ENCODE measurements at places on chromosomes 1 and 21. TPM values are rescaled to one million over a fixed set of nuclear protein-coding genes. Genes with fewer than 3 reads are reported as not detected.

Gene ATP1A2
- total RNA-seq, result 401 TPM

Gene LMX1A
- 0.11 TPM for total RNA-seq

GRCh38 chr1:212692774-212693644 lies 6.6 kb downstream of the BATF3 start:
- H3K27me3 ChIP-seq, result peaks cover 39% of the 10 kb centered on the region
- no peaks in the 10 kb centered on the region for H3K36me3 ChIP-seq
- H3K27ac ChIP-seq, result no peak overlapping the region

DNA sequence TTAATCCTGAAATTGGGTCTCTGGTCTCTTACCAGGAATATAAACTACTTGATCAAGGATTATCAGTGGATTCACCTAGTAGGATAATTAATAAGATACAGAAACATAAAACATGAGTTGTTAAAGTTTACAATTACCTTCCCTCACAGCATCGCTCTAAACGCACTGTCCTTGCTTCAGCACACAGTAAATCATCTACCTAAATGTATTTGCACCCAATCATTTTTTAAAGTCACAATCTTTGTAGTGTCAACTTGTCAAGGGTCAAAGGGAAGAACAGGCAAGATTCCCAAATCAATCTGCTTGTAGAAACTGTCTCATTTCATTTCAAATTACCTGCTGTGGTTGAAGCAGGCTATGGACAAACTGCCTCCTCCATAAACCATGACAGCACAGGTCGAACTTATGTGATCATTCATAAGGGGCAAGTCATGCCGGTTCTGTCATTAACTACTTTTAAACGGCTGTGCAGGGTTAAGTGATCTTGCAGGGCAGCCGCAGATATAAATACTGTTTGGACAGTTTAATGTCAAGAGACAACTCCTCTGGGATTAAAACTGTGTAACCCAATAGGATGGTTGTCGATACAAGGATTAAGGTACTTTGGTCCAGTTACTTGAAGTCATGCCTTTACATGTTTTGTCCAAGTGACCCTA lies 93.6 kb downstream of the ZNF281 start:
- H3K36me3 ChIP-seq, result no peaks in the 10 kb centered on the region
- H3K4me1 ChIP-seq, result no peaks in the 10 kb centered on the region
- H3K4me3 ChIP-seq, result no peak overlapping the region
- H3K27ac ChIP-seq, result no peak overlapping the region

GRCh38 chr1:8813016-8813763 lies 4.2 kb downstream of the RERE start:
- no peaks in the 10 kb centered on the region for H3K27me3 ChIP-seq

GRCh38 chr21:33411949-33412430 lies 8.8 kb downstream of the IFNGR2 start:
- no peaks in the 10 kb centered on the region for H3K27me3 ChIP-seq
- no peak overlapping the region for H3K27ac ChIP-seq
- H3K36me3 ChIP-seq, result peaks cover 26% of the 10 kb centered on the region
- DNase-seq, result no peak
- H3K4me1 ChIP-seq, result peaks cover 32% of the 10 kb centered on the region

DNA sequence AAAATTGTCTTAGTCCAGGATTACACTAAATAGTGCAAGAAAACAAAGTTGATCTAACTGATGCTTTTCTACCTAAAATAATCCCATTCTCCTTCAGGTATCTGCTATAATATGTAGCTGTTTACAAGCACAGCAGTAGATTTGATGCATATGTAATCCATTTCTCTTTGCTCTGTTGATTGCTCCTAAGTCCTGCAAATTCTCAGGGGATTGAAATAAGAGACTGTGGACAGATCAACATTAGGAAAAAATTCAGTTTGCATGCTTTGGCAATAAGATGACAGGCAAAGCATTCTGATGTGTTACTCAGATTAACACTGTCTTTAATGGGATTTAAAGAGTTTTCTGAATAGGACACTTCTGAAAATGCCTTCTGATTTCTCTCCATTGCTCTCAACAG lies 34.7 kb downstream of the RNF11 start:
- no peak overlapping the region for H3K27ac ChIP-seq
- peaks cover 56% of the 10 kb centered on the region for H3K4me1 ChIP-seq
- DNase-seq, result no peak
- peaks cover 26% of the 10 kb centered on the region for H3K36me3 ChIP-seq
- H3K4me3 ChIP-seq, result no peak overlapping the region

- no peaks in the 10 kb centered on the region for H3K27me3 ChIP-seq
- H3K4me3 ChIP-seq, result no peak overlapping the region
- H3K27ac ChIP-seq, result no peak overlapping the region
- peaks cover 46% of the 10 kb centered on the region for H3K36me3 ChIP-seq
- no peak for DNase-seq
These were observed 153.8 kb downstream of the ADGRL2 start for GRCh38 chr1:81954534-81955020.

GRCh38 chr21:39580744-39581143 lies 32.0 kb upstream of the B3GALT5 start:
- H3K27me3 ChIP-seq, result no peaks in the 10 kb centered on the region
- DNase-seq, result no peak
- no peak overlapping the region for H3K4me3 ChIP-seq
- peaks cover 8% of the 10 kb centered on the region for H3K4me1 ChIP-seq
- H3K36me3 ChIP-seq, result no peaks in the 10 kb centered on the region
- no peak overlapping the region for H3K27ac ChIP-seq
